ENCODE measurements at places on chromosomes 4 and X.

DNA sequence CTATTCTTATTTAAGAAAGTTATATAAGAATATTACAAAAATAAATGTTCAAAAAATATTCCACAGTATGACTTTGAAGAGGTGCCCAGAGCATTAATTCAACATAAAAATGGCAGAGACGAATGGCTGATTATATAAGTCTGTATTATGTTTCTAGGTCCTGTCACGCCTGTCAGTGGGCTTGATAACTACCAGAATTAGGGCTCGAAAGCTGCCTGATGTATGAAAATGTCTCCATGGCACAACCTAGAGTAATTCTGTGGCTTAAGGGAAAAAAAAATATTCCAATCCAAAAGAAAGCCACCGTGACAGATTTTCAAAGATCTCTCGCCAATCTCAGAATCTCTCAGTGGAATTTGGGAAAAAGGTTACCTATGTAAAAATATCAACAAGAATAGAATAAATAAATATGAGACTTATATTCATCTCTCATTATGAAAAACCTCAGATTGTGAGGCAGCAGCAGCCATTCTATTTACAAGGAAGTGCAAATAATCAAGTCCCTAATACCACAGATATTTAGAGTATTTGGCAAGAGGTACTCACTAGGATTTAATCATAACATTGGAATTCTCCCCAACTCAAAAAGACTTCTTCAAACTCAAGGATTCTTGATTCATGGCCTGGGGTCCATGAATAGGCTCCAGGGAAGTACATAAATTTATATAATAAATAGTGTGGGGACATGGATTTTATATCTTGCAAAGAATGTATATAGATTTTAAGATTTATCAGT, 489.1 kb upstream of the INTU start:
- no peak for DNase-seq

GRCh38 chr4:88731381-88731780, 33.8 kb upstream of the NAP1L5 start:
- no peak for DNase-seq

- peak; percentile 36 for DNase-seq
Measured at GRCh38 chrX:56248492-56248891, 16.3 kb downstream of the KLF8 start.

- peak; percentile 56 for DNase-seq
Measured at GRCh38 chr4:20356565-20356964, 104.9 kb downstream of the SLIT2 start.

GRCh38 chrX:22952010-22952409, 47.8 kb upstream of the DDX53 start:
- DNase-seq = no peak
